ENCODE measurements at places on chromosomes 3 and 15.

- no peak for DNase-seq
Measured at GRCh38 chr3:179726075-179726699, 73.3 kb downstream of the USP13 start.

DNA sequence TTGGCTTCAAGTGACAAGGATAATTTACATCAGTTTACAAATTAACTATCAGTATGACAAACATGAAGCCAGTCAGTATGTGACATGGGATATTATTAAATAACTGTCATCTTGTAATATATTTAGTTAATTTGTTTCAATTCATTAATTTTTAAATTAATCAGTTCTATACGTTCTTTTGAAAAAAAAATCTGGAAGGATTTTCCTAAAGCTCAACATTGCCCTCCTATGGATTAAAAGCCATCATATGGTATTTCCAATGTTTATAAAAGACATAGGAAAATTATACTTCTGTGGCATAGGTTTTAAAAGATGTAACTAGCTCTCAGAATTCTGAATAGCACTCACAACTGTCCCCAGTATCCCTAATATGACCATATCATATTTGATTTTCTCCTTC lies 134.4 kb downstream of the PLOD2 start:
- no peak for DNase-seq

DNA sequence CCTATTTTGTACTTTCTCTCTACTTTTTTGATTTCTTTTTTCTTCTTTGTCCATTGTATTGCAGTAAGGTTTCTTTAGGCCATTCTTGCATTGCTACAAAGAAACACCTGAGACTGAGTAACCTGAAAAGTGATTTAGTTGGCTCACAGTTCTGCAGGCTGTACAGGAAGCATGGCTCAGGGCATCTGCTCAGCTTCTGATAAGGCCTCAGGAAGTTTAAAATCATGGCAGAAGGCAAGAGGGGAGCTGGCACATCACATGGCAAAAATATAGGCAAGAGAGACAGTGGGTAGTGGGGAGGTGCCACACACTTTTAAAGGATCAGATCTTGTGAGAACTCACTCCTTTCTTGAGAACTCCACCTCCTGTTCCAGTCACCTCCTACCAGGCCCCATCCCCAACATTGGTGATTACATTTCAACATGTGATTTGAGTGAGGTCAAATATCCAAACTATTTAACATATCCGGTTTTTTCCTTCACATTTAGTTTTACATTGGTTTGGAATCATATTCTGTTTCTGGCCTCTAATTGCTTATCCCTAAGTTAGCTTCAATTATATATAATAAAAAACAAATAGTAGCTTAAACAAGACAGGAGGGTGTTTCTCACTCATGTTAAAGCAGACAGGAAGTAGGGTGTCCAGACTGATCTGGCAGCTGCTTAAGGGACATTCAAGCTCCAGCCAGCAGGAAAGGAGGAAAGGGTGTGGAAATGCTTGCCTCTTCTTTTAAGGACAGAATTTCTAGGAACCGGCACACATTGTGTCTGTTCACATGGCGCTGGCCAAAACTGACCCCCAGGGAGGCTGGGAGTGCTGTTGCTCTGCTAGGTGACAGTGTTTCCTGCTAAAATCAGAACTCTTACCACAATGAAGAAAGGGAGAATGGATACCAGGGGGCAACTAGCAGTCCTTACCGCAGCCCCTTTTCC lies 28.8 kb upstream of the SKOR1 start:
- DNase-seq: no peak

DNA sequence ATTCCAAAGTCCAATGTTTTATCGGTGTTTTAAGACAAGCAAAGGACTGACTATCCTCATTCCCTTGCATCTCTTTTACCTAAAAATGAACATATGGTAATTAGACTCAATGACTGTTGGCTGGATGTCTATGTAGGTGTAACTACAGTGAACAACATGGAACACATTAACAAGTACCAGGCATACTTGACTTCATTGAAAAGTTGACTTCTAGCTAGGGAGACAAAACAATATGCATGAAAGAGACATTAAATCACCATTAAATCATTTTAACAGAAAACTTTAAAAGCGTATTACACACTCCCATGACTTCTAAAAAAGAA lies 34.3 kb upstream of the ANPEP start:
- DNase-seq: no peak

DNA sequence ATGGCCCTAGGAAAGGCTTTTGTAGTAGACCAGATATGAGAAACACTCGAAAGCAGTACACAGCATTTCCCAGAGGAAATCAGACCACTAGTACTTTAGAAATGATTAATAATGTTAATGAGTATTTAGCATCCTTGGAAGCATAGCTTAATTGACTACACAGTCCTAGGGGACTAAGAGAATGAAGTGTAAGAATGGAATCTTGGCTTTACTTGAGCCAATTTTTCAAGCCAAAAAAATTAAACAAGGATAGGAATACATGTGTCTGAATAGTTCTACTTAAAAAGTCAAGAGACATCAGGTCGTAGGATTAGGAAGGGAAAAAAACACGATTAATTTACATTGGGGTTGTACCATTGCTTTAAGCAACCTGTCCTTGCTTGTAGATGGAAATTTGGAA lies 38.2 kb downstream of the DPPA2 start:
- no peak for DNase-seq

- no peak for DNase-seq
Measured at GRCh38 chr15:89186803-89187202, 34.6 kb downstream of the RLBP1 start.

DNA sequence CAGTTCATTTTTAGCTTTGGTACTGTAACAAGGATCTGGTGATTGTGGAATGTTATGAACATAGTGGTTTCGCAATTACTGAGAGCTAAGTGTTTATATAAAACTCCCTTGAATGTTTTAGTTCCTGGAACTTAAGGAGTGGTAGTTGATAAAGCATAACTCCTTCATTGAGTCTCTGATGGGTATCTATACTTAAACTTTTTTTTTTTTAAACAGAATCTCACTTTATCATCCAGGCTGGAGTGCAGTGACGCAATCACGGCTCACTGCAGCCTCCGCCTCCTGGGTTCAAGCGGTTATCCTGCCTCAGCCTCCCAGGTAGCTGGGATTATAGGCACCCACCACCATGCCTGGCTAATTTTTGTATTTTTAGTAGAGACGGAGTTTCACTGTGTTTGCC lies 11.3 kb downstream of the PRKCI start:
- no peak for DNase-seq
